ENCODE measurements at places on chromosomes 1 and 21. TPM values are rescaled to one million over a fixed set of nuclear protein-coding genes. Genes with fewer than 3 reads are reported as not detected.

The SPRR2F gene
- polyA plus RNA-seq: not detected

The SV2A gene
- 65.2 TPM for polyA plus RNA-seq

The RORC gene
- not detected for polyA plus RNA-seq

The KCNE1 gene
- polyA plus RNA-seq: not detected

The VANGL2 gene
- not detected for polyA plus RNA-seq

The CELA3B gene
- not detected for polyA plus RNA-seq

The RC3H1 gene
- 8.2 TPM for polyA plus RNA-seq

The TMEM183A gene
- 13.0 TPM for polyA plus RNA-seq

The BTBD19 gene
- polyA plus RNA-seq: not detected

The TP53BP2 gene
- polyA plus RNA-seq: 16.9 TPM

The KCNN3 gene
- polyA plus RNA-seq: 1.4 TPM

The CRNN gene
- not detected for polyA plus RNA-seq

The RAP1GAP gene
- 9.3 TPM for polyA plus RNA-seq

The CLEC20A gene
- polyA plus RNA-seq: 0.79 TPM

The GSTM2 gene
- 100 TPM for polyA plus RNA-seq

The SLC6A17 gene
- polyA plus RNA-seq: 18.2 TPM

The HMCN1 gene
- polyA plus RNA-seq: not detected

The NFASC gene
- polyA plus RNA-seq: 17.5 TPM

The NBPF3 gene
- polyA plus RNA-seq: 0.35 TPM

The CAMSAP2 gene
- polyA plus RNA-seq: 156 TPM

The S100A16 gene
- 4.3 TPM for polyA plus RNA-seq

The NBPF4 gene
- polyA plus RNA-seq: not detected

The CEPT1 gene
- polyA plus RNA-seq: 17.1 TPM

The CRB1 gene
- 2.7 TPM for polyA plus RNA-seq

The ETV3L gene
- not detected for polyA plus RNA-seq

The SLC5A9 gene
- 0.94 TPM for polyA plus RNA-seq

The ANGPTL1 gene
- polyA plus RNA-seq: 0.52 TPM

The DDOST gene
- polyA plus RNA-seq: 63.0 TPM

The COL8A2 gene
- not detected for polyA plus RNA-seq

The SLC22A15 gene
- polyA plus RNA-seq: 13.1 TPM

The FBLIM1 gene
- polyA plus RNA-seq: 0.07 TPM

The GATAD2B gene
- 10.9 TPM for polyA plus RNA-seq

The AADACL4 gene
- polyA plus RNA-seq: not detected

The CFHR3 gene
- polyA plus RNA-seq: not detected

The TSPAN1 gene
- 0.78 TPM for polyA plus RNA-seq

The THEM5 gene
- 0.42 TPM for polyA plus RNA-seq

The CD1E gene
- polyA plus RNA-seq: not detected

The PPP1R12B gene
- polyA plus RNA-seq: 18.0 TPM

The ZBTB8A gene
- polyA plus RNA-seq: 0.31 TPM

The SPRR1A gene
- not detected for polyA plus RNA-seq

The CDC42BPA gene
- 201 TPM for polyA plus RNA-seq

The SERINC2 gene
- polyA plus RNA-seq: 1.2 TPM
